ENCODE measurements at places on chromosomes 2 and 18. TPM values are rescaled to one million over a fixed set of nuclear protein-coding genes. Genes with fewer than 3 reads are reported as not detected.

GRCh38 chr2:113116100-113116958 is 11.1 kb upstream of the IL1RN start:
- ATAC-seq: no peak

GRCh38 chr2:49122107-49122506 is 32.2 kb downstream of the FSHR start:
- no peak for ATAC-seq

GRCh38 chr2:106058469-106059137 is 135.5 kb downstream of the UXS1 start:
- ATAC-seq: no peak

DNA sequence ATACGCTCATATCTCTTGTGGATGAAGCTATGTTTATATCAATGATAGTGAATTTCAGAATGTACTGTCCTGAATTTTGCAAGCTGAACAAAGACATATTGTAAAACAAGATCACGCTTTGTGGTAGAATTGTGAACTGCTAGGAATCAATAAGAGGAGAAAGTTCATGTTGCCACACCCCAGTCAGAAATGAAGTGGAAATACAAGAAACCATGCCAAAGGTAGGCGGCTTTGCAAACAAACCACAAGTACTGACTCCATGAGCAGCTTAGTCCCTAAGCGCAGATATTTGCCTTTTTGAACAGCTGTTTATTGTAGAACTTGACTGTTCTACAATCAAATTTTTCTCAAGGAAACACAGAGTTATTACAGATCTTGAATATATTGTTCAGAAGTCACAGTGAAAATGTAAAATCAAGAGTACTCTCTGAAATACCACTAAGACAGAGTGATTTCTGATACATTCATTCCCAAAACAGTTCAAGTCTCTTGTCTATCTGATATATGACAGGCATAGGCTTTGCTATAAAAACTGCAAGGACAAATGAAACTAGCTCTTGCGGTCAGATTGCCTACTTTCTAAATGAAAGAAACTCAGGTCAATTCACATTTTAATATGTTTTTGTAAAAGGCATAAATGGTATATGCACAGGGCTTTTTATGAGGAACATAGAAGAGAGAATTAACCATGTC is 120.9 kb upstream of the CDH19 start:
- ATAC-seq: peak; percentile 46

DNA sequence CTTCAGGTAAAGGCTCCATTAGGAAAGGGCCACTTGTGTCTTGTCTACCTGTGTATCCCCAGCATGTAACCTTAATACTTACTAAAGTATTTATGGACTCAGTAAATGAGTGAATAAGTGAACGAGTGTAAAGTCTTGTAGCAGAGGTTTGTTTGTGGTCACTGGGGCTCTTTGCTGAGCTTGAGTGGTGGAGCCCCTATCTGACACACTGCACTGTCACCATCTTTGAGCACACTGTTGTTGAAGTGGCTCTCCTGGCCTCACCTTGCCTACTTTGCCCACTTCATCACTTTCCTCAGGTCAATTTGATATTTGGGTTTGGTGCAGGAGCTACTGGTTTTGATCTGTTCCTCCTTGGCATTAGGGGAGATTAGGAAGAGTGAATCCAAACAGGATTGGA is 39.3 kb upstream of the ZEB2 start:
- no peak for ATAC-seq

DNA sequence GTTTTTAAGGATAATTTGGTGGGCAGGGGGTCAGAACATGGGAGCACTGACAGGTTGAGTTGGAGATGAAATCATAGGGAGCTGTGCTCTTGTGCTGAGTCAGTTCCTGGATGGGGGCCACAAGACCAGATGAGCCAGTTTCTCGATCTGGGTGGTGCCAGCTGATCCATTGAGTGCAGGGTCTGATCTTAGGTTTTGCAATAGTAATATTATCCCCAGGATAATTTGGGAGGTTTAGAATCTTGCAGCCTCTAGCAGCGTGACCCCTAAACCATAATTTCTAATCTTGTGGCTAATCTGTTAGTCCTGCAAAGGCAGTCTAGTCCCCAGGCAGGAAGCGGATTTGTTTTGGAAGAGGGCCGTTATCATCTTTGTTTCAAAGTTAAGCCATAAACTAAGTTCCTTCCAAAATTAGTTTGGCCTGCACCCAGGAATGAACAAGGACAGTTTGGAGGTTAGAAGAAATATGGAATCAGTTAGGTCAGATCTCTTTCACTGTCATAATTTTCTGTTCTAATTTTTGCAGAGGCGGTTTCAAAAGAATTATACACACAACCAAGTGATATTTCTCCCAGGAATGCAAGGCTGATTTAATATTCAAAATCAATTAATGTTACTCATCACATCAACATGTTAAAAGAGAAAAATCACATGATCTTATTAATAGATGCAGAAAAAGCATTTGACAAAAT is 23.0 kb downstream of the DBI start:
- ATAC-seq: no peak

- no peak for ATAC-seq
Measured at GRCh38 chr18:50115095-50115494, 79.9 kb downstream of the MYO5B start.

The CTLA4 gene
- total RNA-seq: 0.81 TPM

The MROH2A gene
- not detected for total RNA-seq

The SF3B1 gene
- total RNA-seq: 255 TPM

The IL1F10 gene
- not detected for total RNA-seq

The B4GALT6 gene
- 3.1 TPM for total RNA-seq

The TUBA3E gene
- not detected for total RNA-seq

The CD226 gene
- total RNA-seq: 2.8 TPM

The APLF gene
- 5.5 TPM for total RNA-seq

The BMP10 gene
- 0.19 TPM for total RNA-seq

The TMEM198 gene
- total RNA-seq: 9.5 TPM
